Fibroblast of gingiva (primary cell): ENCODE measurements at places on chromosomes 2 and 18.
A peak's percentile ranks its signal among the peaks of the same experiment; 100 is the strongest.

GRCh38 chr2:226354434-226354833 lies 445.2 kb downstream of the IRS1 start:
- peak; percentile 36 for DNase-seq

GRCh38 chr18:23684515-23685197 lies 4.6 kb upstream of the LAMA3 start:
- peak; percentile 14 for DNase-seq

- DNase-seq, result no peak
Observed at GRCh38 chr2:16478434-16479210, 187.0 kb downstream of the CYRIA start.

DNA sequence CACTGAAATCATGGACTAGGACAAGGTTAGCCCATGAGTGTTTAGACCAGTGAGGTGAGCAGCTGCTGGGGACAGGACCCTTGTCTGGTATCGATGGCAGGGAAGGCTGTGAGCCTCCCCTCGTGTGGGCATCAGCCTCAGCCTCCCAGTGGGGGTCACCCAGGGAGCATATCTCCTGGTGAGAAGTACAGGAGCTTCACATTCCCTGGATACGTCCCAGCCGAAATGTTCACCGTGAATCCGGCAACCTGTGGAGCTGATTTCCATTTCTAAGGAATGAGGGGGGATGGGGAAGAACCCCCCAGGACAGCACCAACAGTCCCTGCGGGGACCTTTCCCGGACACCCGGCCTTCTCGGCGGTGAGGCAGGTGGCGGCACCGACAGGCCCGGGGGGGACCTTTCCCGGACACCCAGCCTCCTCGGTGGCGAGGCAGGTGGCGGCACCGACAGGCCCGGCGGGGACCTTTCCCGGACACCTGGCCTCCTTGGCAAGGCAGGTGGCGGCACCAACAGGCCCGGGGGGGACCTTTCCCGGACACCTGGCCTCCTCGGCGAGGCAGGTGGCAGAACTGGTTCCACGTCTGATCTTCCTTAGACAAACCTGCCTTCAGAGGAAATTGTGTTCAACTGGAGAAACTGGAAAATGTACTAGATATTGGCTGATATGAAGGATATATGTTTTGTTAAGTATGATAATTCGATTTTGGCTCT lies 21.2 kb downstream of the RTP5 start:
- DNase-seq, result no peak

DNA sequence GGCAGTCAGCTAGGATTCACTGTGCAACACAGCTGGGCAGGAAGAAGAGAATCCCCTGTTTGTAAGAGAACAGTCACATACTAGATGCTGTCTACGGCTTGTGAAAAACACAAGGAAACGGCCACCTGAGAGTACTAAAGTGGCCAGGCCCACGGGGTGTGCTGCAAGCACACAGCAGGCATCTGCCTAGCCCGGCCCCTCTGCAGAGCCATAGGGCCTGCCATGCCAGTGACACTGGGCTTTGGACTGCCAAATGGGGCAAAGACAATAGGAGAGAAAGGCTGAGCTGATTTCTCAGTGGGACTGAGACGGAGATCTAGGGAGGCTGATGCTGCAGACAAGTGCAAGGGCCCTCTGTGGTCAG lies 10.3 kb downstream of the TUBB6 start:
- DNase-seq, result no peak

DNA sequence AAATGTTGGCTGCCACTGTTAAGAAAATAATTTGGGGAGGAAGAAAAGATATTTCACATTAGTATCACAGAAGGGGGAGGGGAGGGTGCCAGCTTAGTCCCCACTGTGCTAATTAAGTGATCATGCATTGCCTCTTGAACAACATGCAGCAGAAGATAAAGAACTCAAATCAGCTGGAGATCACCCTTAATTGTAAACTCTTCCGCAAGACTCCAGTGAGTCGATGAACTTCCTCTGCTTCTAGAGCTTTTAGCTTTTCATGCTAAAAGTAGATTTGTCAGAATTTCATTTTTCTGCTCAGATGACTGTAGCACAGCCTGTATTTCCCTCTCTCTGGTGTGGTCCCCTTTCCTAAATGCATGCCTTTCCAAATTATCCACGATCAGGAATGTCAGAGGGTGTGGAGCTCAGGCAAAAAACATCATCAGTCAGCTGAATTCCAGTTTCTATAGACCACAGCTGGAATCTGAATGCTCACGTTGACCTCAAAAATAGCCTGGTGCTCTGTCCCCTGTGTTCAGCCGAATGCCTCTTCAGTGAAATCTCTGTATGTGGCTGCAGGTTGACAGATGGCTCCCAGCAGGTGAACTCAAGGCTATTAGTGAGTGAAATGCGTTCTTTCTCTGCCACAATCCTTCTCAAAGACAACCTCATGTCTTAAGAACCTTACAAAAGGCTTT lies 156.8 kb upstream of the UNC80 start:
- no peak for DNase-seq

DNA sequence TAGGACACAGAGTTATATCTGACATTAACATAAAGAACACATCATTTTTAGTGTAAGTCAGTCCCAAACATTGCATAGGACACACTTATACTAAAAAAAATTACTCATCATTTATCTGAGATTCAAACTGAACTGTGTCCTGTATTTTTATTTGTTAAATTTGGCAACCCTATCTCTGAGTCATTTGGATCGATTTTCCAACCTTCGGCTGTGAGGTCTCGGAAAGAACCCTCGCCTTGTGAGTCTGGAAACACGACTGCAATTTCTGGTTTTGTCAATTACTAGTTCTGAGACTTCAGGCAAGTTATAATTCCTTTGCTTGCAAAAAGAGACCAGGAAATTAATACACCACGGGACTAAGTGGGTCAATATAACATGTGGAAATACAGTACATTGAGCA lies 14.0 kb downstream of the ATP8B1 start:
- DNase-seq, result peak; percentile 84

DNA sequence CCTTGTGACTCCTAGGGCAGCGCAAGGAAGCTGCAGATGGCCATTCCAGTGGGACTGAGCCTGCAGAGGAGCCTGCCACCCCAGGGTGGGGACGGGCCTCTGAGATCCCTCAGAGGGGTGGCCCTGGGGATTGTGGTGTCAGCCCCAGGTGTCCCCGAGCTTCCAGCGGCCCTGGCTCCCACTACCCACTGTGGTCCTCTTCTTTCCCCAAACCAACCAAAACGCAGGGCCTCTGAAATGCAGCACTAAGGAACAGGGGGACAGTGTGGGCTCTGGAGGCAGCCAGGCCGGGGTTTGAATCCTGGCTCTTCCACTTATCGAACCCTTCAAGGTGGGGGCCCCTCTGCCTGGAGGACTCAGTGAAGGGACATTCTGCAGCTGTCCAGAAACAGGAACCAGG lies 32.7 kb downstream of the ATOH8 start:
- no peak for DNase-seq

GRCh38 chr2:134433469-134433868 lies 179.6 kb downstream of the MGAT5 start:
- no peak for DNase-seq

DNA sequence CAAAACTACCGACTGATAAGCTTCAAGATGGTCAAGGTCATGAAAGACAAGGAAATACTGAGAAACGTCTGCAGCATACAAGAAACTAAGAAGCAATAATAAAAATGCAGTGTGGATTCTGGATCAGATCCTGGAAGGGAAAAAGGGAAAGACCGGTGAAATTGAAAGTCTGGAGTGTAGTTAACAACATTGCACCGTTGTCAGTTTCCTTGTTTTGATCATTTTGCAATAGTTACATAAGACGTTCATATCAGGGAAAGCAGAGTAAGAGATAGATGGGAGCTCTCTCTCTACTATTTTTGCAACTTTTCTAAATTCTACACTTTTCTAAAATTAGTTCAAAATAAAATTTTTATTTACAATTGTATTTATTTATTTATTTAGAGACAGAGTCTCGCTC lies 15.0 kb upstream of the ZNF407 start:
- DNase-seq, result no peak

GRCh38 chr2:138950486-138950885 lies 170.3 kb upstream of the NXPH2 start:
- no peak for DNase-seq

DNA sequence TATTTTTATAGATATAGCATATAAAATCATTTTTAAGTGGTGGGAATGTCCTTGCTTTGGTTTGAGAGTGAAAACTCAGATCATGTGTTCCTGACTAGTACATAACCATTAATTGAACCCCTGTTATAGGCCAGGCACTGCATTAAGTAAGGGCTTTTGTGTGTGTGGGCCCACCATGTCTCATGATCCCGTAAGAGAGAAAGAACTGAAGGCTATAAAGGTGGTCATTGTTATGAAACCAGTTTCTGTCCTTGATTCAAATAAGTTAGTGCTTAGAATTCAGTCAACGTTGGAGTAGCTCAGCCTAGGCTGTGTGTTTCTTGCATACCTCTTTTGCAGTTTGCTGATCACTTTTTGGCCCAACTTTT lies 91.5 kb downstream of the LIMS1 start:
- no peak for DNase-seq
